Ovary (tissue), 10 donors: ENCODE measurements at places on chromosomes 5 and 9. TPM values are rescaled to one million over a fixed set of nuclear protein-coding genes. Genes with fewer than 3 reads are reported as not detected.

Gene CFAP77
- polyA plus RNA-seq: not detected

Gene CAMK4
- polyA plus RNA-seq: 1.0 TPM

Gene PLEKHG4B
- 0.47 TPM for polyA plus RNA-seq

Gene HTR1A
- 1.4 TPM for polyA plus RNA-seq

Gene ANKRD31
- 0.11 TPM for polyA plus RNA-seq
